ENCODE measurements at places on chromosomes 12 and 14. TPM values are rescaled to one million over a fixed set of nuclear protein-coding genes. Genes with fewer than 3 reads are reported as not detected.

RPGRIP1 gene
- not detected for total RNA-seq

KRT72 gene
- total RNA-seq, result 0.27 TPM

JAG2 gene
- total RNA-seq, result 2.5 TPM

KRT75 gene
- not detected for total RNA-seq

LMBR1L gene
- 47.4 TPM for total RNA-seq

PLBD1 gene
- not detected for total RNA-seq

FGF6 gene
- not detected for total RNA-seq

SLC6A15 gene
- total RNA-seq, result not detected

ANAPC5 gene
- total RNA-seq, result 136 TPM

TEX52 gene
- 0.16 TPM for total RNA-seq

ZFHX2 gene
- 0.98 TPM for total RNA-seq

NCAPD2 gene
- total RNA-seq, result 154 TPM

GNPTAB gene
- 64.5 TPM for total RNA-seq

AQP2 gene
- total RNA-seq, result not detected

PLCZ1 gene
- total RNA-seq, result not detected

ANKLE2 gene
- 104 TPM for total RNA-seq

DICER1 gene
- total RNA-seq, result 57.0 TPM

SLC25A47 gene
- not detected for total RNA-seq

MORN3 gene
- 0.82 TPM for total RNA-seq

CATSPERB gene
- 8.0 TPM for total RNA-seq

GPR68 gene
- total RNA-seq, result 36.1 TPM

CAPZA3 gene
- total RNA-seq, result not detected

SLC8A3 gene
- total RNA-seq, result not detected

ARMH4 gene
- not detected for total RNA-seq

RAD9B gene
- total RNA-seq, result 0.75 TPM

SLC6A12 gene
- not detected for total RNA-seq

ACVRL1 gene
- total RNA-seq, result not detected

GALNT6 gene
- total RNA-seq, result 24.8 TPM

PPP1R1A gene
- not detected for total RNA-seq

PLEK2 gene
- total RNA-seq, result 0.18 TPM

TTC9 gene
- 13.1 TPM for total RNA-seq

LRP1-AS gene
- not detected for total RNA-seq

RIMBP2 gene
- not detected for total RNA-seq

CYP27B1 gene
- 4.3 TPM for total RNA-seq

TAC3 gene
- not detected for total RNA-seq

KLHL42 gene
- total RNA-seq, result 18.5 TPM

CLEC1B gene
- total RNA-seq, result not detected

SAMD15 gene
- total RNA-seq, result 0.23 TPM

SERPINA5 gene
- not detected for total RNA-seq

TPPP2 gene
- total RNA-seq, result not detected

Measured in T-helper 2 cell treated with Interferon-gamma antibody and Interleukin-4, amounts not matched to agents 100 ng/mL and 5 ng/mL, for 36 hours (primary cell).